ENCODE measurements at places on chromosomes 12 and 14. TPM values are rescaled to one million over a fixed set of nuclear protein-coding genes. Genes with fewer than 3 reads are reported as not detected.

The ALX1 gene
- 2.5 TPM for total RNA-seq

The RPS6KA5 gene
- 0.46 TPM for total RNA-seq

The C12orf43 gene
- 13.3 TPM for total RNA-seq

The LMBR1L gene
- 58.9 TPM for total RNA-seq

The PPP4R4 gene
- total RNA-seq, result 1.7 TPM

The TSPAN8 gene
- 0.43 TPM for total RNA-seq

The SDR9C7 gene
- total RNA-seq, result not detected

The DDX54 gene
- 30.2 TPM for total RNA-seq

The ATP5F1B gene
- total RNA-seq, result 504 TPM

The PIGH gene
- total RNA-seq, result 11.9 TPM

The DUSP16 gene
- 5.0 TPM for total RNA-seq

The LGMN gene
- 81.4 TPM for total RNA-seq

The RIPK3 gene
- total RNA-seq, result 2.5 TPM

The SINHCAF gene
- total RNA-seq, result 10.5 TPM

The ITGB7 gene
- 0.37 TPM for total RNA-seq

The EML5 gene
- total RNA-seq, result under 0.01 TPM

The XPOT gene
- 127 TPM for total RNA-seq

The KERA gene
- not detected for total RNA-seq

The TAMALIN gene
- total RNA-seq, result 6.5 TPM

The CDKN3 gene
- 15.1 TPM for total RNA-seq

The CPNE6 gene
- total RNA-seq, result not detected

The GDF3 gene
- total RNA-seq, result not detected

The CLEC6A gene
- not detected for total RNA-seq

The SLC5A8 gene
- total RNA-seq, result not detected

The ATG14 gene
- 13.2 TPM for total RNA-seq

The ACSM4 gene
- total RNA-seq, result not detected

The SMIM41 gene
- 9.8 TPM for total RNA-seq

The BICD1 gene
- 6.7 TPM for total RNA-seq

The SIX6 gene
- total RNA-seq, result not detected

The IL22 gene
- total RNA-seq, result not detected
